Fibroblast of the aortic adventitia (primary cell): ENCODE measurements at places on chromosomes 1 and 21. TPM values are rescaled to one million over a fixed set of nuclear protein-coding genes. Genes with fewer than 3 reads are reported as not detected.

Gene GPR3
- total RNA-seq = 0.99 TPM in 1 of 2 replicates, not detected in the other

Gene FAM163A
- total RNA-seq = not detected in 2 replicates

Gene CD1E
- not detected in 2 replicates for total RNA-seq

Gene IRF6
- total RNA-seq = 3.1 TPM in 1 of 2 replicates, not detected in the other

Gene CFHR5
- not detected in 2 replicates for total RNA-seq

Gene KRTAP12-4
- not detected in 2 replicates for total RNA-seq

Gene CDC20
- 0.33 and 23.9 TPM in 2 replicates for total RNA-seq

Gene TCHHL1
- not detected in 2 replicates for total RNA-seq

Gene PTPRF
- total RNA-seq = 18.2 and 23.6 TPM in 2 replicates

Gene ARHGAP30
- not detected in 2 replicates for total RNA-seq

Gene MRAP
- total RNA-seq = not detected in 2 replicates

Gene FCAMR
- total RNA-seq = not detected in 2 replicates

Gene DCDC2B
- not detected in 2 replicates for total RNA-seq

Gene NR1I3
- not detected in 2 replicates for total RNA-seq

Gene C1orf53
- 0.98 and 4.5 TPM in 2 replicates for total RNA-seq

Gene RSPH1
- total RNA-seq = 0.16 TPM in 1 of 2 replicates, not detected in the other

Gene NUF2
- total RNA-seq = 1.2 and 25.8 TPM in 2 replicates

Gene TRPM2
- 0.08 TPM in 1 of 2 replicates, not detected in the other for total RNA-seq

Gene CLDN14
- 0.27 and 0.57 TPM in 2 replicates for total RNA-seq

Gene SEC22B
- total RNA-seq = 23.5 and 70.3 TPM in 2 replicates

Gene CFAP141
- total RNA-seq = not detected in 2 replicates

Gene HSD3B2
- not detected in 2 replicates for total RNA-seq

Gene SLC35D1
- 8.7 and 12.6 TPM in 2 replicates for total RNA-seq

Gene OR2L5
- total RNA-seq = under 0.01 TPM in 1 of 2 replicates, not detected in the other

Gene CAMK1G
- total RNA-seq = 0.90 and 1.1 TPM in 2 replicates

Gene TINAGL1
- 1.2 and 99.8 TPM in 2 replicates for total RNA-seq

Gene LCE1B
- not detected in 2 replicates for total RNA-seq

Gene MAP1LC3C
- total RNA-seq = 0.09 TPM in 1 of 2 replicates, not detected in the other

Gene DNMT3L
- not detected in 2 replicates for total RNA-seq

Gene HPCA
- 0.49 TPM in 1 of 2 replicates, not detected in the other for total RNA-seq

Gene ABCG1
- total RNA-seq = 0.08 and 0.09 TPM in 2 replicates

Gene MSH4
- total RNA-seq = 0.09 and 0.16 TPM in 2 replicates

Gene OR2L3
- not detected in 2 replicates for total RNA-seq
